ENCODE measurements at places on chromosomes 3 and 15.

DNA sequence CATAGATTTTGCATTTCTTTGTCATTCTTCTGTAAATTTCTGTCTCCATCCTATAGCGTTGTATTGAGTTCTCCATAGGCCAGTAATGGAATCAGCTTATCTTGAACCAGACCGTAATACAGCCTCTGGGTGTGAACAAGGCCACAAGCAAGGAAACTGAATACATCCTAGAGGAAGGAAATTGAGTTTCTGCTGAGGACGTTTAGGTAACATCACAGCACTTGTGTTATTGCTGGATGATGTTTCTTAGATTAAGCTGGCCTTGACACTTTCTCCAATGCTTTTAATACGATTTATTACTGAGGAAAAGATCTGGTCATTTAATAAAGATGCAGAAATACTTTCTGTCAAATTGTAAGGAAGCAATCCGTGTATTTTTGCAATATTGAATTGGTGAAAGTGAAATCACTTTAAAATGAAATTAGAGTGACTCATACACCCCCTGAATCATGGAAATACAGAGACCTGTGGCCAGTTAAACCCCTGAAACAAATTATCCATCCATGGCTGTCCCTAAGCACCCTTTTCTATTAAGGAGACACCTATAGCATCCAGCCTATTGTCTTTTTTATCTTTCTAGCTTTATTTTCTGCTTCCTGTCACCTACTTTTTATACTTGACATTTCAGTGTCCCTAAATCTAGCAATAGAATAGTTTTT is 48.5 kb upstream of the UBE3A start:
- DNase-seq, result no peak

DNA sequence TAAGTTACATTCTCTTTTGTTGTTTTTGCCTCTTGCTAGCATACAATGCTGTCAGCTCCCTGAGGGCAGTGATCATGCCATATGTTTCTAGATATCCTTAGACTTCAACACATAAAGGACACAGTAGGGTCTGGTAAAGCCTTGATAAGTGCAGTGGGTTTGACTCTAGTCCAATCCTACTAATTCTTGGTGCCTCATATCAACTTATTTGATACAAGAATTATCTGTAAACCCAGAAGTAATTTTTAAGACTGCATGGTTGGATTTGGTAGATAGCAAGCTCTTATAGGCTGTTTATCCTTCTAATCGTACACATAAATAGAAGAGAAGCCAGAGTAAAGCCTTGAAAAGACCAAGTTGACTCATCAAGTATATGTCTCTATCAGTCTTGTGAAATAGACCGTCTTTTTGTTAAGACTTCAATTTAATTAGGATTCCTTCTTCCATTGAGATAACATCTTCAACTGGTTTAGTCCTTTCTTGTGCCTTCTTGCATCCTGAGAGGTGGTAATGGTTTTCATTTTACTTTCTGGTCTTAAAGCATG is 265.6 kb upstream of the CDIN1 start:
- no peak for DNase-seq

DNA sequence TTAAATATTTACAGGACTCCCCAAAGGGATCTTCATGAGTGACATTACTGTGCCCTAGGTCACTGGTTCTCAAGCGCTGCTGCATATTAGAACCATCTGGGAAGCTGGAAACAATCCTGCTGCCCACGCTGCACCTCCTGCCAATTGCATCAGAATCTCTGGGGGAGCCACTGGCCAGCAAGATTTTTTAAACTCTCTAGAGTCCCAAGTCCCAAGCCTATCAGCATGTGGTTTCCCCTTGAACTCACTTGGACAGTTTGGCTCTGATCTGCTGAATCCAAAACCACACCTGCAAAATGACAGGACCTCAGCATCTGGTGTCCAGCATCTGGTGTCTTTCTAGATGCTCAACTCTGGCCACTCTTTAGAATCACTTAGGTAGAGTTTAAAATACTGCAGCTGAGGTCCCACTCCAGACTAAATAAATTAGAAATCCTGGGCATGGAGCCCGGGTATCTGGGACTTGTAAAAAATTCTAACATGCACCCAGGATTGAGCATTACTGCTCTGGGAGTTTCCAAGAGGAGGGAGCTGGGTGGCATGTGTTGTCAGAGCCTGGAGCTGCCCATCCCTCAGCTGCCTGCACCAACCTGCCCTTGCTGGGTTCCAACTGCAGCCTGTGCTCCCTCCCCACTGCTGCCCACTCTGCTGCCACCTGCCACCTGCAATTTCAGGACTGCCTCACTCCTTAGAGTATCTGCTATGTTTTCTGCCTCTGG is 311.3 kb downstream of the SLC9A9 start:
- peak; percentile 38 for DNase-seq

- no peak for DNase-seq
Observed at GRCh38 chr3:14157951-14158350, 20.4 kb downstream of the XPC start.

DNA sequence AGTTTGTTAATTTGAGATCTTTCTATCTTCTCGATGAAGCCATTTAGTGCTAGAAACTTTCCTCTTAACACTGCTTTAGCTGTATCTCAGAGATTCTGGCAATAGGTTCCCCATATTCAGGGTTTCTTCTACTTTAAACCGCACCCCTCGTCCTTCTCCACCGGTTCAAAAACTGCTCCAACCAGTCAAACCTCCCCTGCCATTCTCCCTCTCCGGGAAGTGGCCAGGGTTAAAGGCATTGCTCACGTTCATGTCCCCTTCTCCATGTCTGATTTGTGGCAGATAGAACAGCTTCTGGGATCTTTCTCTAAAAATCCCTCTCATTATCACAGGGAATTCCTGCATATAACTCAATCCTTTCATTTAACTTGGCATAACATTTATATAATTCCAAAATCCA is 14.4 kb downstream of the ALDH1L1 start:
- no peak for DNase-seq

GRCh38 chr3:41144631-41145030 is 54.7 kb upstream of the CTNNB1 start:
- DNase-seq, result no peak
